ENCODE measurements at places on chromosomes 16 and 17.

DNA sequence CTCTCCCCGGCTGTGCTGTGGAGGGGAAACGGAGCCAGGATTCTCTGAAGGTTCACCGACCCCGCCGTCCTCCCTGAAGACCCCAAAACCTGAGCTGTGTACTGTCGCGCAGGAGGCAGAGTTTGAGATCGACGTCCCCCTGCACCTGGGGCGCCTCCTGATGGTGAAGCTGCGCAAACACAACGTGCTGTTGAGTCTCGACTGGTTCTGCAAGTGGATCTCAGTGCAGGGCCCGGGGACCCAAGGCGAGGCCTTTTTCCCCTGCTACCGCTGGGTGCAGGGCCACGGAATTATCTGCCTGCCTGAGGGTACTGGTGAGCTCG lies 62.6 kb upstream of the TEKT1 start:
- DNase-seq: no peak

- no peak for DNase-seq
These were observed 94.6 kb downstream of the BANP start for GRCh38 chr16:88045820-88046303.

- DNase-seq: no peak
These were observed at the start of gene NLRP1 for GRCh38 chr17:5584383-5585286. Gene NLRP1, minus strand, starts transcription at chr17:5584509. Its CDS starts 552 bp downstream, at chr17:5583957.

DNA sequence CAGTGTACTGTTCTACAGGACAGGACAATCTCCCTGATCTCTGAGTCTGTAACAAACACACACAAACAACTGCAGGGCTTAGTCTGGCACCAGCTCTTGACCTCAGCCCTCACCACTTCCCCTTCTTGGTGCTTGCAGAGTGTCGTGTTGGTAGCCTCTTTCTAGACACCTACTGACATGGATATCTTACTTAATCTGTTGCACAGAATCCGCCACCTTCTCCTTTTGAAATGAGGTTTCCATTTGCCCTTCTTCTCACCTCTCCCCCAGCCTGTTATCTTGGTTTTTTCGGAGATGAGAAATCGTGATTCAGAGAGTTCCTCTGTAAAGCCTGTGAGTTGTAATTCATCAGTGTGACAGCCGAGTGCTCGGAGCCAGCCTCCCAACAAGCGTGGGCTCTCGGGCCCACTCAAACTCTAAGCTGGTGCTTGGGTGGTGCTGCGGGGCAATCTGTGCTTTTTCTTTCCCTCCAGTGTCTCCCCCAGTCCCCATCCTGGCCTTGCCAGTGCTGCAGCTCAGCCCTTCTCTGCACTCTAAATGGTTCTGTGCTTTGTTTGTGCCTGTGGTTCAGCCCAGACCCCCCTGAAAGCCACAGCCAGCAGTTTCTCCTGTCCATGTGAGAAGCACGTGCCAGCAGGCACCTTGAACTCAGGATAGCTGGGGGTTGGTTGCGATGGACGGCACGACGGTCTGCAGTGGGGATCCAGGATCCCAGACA lies 28.1 kb downstream of the KIAA0513 start:
- no peak for DNase-seq

DNA sequence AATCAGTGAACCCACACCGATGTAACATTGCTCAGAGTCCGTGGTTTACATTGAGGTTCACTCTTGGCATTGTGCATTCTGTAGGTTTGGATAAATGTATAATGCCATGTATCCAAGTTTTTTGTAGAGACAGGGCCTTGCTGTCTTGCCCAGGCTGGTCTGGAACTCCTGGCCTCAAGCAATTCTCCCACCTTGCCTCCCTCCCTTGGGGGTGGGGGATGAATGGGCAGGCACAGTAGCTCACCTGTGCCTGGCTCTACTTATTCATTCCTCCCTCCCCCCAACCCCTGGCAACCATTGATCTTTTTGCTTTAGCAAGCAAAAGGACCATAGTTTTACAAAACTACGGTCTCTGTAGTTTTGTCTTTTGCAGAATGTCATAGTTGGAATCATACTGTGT lies 181.4 kb downstream of the SPECC1 start:
- no peak for DNase-seq

Data from NCI-H2081 treated with DMSO at 0.1 percent for 48 hours (cell line).